ENCODE measurements at places on chromosomes 11 and 22. TPM values are rescaled to one million over a fixed set of nuclear protein-coding genes. Genes with fewer than 3 reads are reported as not detected.

RIC8A gene
- total RNA-seq = 58.2 TPM

CAVIN3 gene
- 43.5 TPM for total RNA-seq

MTA2 gene
- 43.3 TPM for total RNA-seq

PGA5 gene
- 0.27 TPM for total RNA-seq
